ENCODE measurements at places on chromosomes 5 and 9. TPM values are rescaled to one million over a fixed set of nuclear protein-coding genes. Genes with fewer than 3 reads are reported as not detected.
A peak's percentile ranks its signal among the peaks of the same experiment; 100 is the strongest.

DNA sequence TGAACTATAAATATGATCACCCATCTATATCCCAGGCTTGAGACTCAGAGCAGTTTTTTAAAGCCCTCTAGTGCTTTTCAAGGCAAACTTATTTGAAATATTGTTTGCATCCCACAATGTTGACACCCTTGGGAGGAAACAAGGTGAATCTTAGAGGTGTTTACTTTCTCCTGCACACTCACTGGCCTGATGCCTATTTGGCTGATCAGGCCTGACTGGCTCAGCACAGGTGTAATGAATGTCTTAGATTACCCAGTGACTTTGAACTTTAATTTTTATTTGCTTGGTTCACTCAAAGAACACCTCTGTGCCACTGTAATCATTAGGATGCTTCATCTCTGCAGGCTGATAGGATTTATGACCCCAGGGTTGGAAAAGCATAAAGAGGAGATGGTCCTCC lies 158.3 kb downstream of the KCTD16 start:
- no peak overlapping the region for H3K27ac ChIP-seq
- no peaks in the 10 kb centered on the region for H3K27me3 ChIP-seq
- H3K4me3 ChIP-seq = no peak overlapping the region
- no peak for DNase-seq
- H3K4me1 ChIP-seq = no peaks in the 10 kb centered on the region
- no peaks in the 10 kb centered on the region for H3K36me3 ChIP-seq

DNA sequence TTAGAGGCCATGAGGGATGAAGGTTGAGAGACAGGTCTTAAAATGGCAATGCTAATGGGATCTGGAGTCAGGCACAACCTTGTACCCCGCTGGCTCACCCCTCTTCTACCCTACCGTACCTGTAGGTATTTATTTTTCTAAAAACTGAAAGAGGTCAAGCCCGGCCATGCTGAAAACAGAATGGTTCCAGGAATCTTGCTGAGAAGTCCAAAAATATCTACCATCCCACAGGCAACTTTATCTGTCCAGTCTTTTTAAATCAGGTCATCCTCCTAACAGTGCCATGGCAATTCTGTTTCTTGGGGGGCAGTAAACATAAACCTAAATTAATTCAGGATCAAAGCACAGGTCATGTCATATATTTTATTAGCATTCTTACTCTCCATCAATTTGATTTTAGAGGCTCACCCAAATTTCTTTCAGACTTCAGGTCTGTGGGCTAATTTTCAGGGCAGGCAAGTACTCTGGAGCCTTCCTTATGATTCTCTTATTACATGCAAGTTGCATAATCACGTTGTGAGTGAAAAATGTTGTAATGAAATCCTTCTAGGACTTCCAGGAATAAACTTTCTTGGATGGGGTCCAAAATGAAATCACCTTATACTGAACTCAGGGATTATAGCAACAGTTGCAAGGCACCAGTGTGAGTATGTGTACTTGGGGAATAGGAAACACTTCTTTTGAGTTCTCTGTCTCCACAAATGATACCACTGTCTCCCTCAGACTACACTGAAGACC lies 102.7 kb upstream of the NREP start:
- H3K4me3 ChIP-seq = no peak overlapping the region
- H3K4me1 ChIP-seq = no peaks in the 10 kb centered on the region
- H3K27me3 ChIP-seq = no peaks in the 10 kb centered on the region
- H3K27ac ChIP-seq = no peak overlapping the region
- no peak for DNase-seq
- H3K36me3 ChIP-seq = no peaks in the 10 kb centered on the region

DNA sequence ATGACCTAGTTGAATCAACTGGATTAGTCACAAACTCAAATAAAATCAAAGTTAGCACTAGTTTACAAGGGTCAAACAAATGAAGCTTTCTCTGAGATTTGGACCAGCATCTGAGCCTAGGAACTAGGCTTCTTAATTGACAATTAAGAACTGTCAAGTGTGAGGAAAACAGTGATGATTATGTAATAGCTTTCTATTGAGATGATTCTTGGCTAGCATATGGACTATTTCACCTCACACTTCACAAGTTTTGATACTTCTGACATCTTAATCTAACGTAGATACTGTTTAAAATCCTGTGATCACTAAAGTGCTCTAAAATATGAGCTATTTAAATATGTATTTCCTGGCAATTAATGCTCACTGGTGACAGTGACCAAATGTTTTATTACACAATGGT lies 542.9 kb downstream of the EFNA5 start:
- no peak overlapping the region for H3K4me3 ChIP-seq
- H3K36me3 ChIP-seq = no peaks in the 10 kb centered on the region
- no peaks in the 10 kb centered on the region for H3K27me3 ChIP-seq
- DNase-seq = no peak
- no peaks in the 10 kb centered on the region for H3K4me1 ChIP-seq

DNA sequence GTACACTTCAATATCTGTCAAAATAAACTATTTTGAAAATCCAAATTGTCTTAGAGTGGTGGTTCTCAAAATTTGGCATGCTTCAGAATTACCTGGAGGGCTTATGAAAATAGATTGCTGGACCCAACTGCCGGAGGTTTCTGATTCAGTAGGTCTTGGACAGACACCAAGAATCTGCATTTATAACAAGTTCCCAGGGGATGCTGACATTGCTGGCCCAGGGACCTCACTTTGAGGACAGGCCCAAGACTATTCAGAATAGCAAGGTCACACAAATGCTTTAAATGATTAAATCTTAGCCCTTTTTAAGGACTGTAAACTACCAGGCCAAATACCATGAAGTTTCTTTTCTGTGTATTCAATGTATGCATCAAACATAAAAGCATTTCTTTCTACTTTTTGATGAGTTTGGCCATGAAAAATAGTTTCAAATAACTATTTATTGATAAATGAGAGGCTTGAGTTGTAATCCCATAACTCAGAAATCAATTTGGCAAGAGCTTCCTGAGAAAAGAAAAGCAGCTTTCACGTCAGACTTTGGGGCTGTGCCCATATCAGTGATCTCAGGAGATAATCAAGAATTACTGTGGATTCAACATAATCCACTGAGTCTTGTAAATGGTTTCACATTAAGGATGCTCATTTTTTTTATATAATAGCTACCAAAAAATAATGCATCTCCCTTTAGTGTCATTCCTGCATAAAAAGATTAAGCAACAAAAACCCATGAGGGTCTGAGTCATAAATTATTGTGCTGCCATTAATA lies 191.4 kb downstream of the FRMD3 start:
- no peaks in the 10 kb centered on the region for H3K36me3 ChIP-seq
- DNase-seq = no peak
- H3K27me3 ChIP-seq = no peaks in the 10 kb centered on the region
- no peaks in the 10 kb centered on the region for H3K4me1 ChIP-seq
- H3K27ac ChIP-seq = no peak overlapping the region
- H3K4me3 ChIP-seq = no peak overlapping the region

GFRA3 gene
- not detected for total RNA-seq

DNA sequence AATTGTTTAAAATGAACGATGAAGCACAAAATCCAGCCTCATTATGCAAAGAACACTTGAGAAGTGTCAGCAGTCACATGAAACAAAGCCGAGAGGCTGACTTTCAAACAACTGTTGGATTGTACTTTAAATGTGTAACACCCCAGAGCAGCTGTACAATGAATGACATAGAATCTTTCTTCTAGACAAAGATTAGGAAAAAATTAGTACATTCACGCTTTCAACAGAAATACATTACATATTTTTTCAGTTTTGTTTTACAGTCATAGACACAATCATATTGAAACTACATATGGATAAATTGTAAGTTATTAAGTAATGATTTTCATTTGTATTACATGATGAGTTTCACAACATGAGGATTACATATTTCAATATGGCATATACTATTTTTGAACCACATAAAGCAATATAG lies 10.6 kb upstream of the AGXT2 start:
- H3K4me3 ChIP-seq = no peak overlapping the region
- no peaks in the 10 kb centered on the region for H3K4me1 ChIP-seq
- H3K36me3 ChIP-seq = no peaks in the 10 kb centered on the region
- H3K27me3 ChIP-seq = no peaks in the 10 kb centered on the region

- DNase-seq = no peak
- H3K36me3 ChIP-seq = no peaks in the 10 kb centered on the region
- H3K4me1 ChIP-seq = peaks cover 4% of the 10 kb centered on the region
- H3K4me3 ChIP-seq = peak overlapping the region; percentile 85
- H3K27me3 ChIP-seq = no peaks in the 10 kb centered on the region
Observed at GRCh38 chr5:168578006-168578405, 1.2 kb downstream of the PANK3 start.

- H3K27ac ChIP-seq = no peak overlapping the region
- H3K36me3 ChIP-seq = no peaks in the 10 kb centered on the region
- no peaks in the 10 kb centered on the region for H3K27me3 ChIP-seq
- no peak overlapping the region for H3K4me3 ChIP-seq
- no peaks in the 10 kb centered on the region for H3K4me1 ChIP-seq
Observed at GRCh38 chr5:112063191-112063590, 306.2 kb upstream of the NREP start.

NUDT12 gene
- 6.3 TPM for total RNA-seq

- peaks cover 36% of the 10 kb centered on the region for H3K4me1 ChIP-seq
- no peaks in the 10 kb centered on the region for H3K27me3 ChIP-seq
- peak overlapping the region; percentile 40 for H3K27ac ChIP-seq
Observed at GRCh38 chr5:57414191-57414590, 68.4 kb downstream of the ACTBL2 start.

PCDHB6 gene
- 1.5 TPM for total RNA-seq

- H3K27ac ChIP-seq = no peak overlapping the region
- H3K4me3 ChIP-seq = no peak overlapping the region
- no peaks in the 10 kb centered on the region for H3K27me3 ChIP-seq
- no peaks in the 10 kb centered on the region for H3K36me3 ChIP-seq
- H3K4me1 ChIP-seq = no peaks in the 10 kb centered on the region
Observed at GRCh38 chr9:94577036-94577435, 16.6 kb downstream of the FBP2 start.

TMEM171 gene
- not detected for total RNA-seq

GRCh38 chr9:14372437-14373335 lies 58.7 kb upstream of the NFIB start:
- H3K27ac ChIP-seq = peak overlapping the region; percentile 33
- H3K27me3 ChIP-seq = no peaks in the 10 kb centered on the region
- no peaks in the 10 kb centered on the region for H3K4me1 ChIP-seq
- DNase-seq = no peak

- no peaks in the 10 kb centered on the region for H3K36me3 ChIP-seq
- H3K4me3 ChIP-seq = no peak overlapping the region
- no peaks in the 10 kb centered on the region for H3K4me1 ChIP-seq
- DNase-seq = no peak
- H3K27ac ChIP-seq = no peak overlapping the region
Observed at GRCh38 chr5:173742432-173742816, 126.0 kb upstream of the BOD1 start.

DNA sequence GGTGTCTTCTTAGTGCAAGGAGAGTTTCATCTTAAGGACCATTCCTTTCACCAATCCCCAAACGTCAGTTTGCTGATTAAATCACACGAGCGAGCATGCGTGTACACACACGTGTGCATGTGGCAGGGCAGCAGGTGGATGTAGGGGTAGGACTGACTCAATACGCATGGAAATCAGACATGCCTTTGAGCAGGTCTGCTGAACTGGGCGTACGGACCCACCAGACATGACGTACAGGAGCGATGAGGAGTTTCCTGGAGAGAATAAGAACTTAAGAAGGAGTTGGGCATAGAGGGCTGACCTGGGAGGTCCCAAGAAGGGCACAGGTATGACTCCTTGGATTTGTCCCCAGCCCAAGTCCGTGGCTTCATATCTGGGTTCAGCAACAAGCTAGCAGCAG lies 170.0 kb downstream of the FGF18 start:
- DNase-seq = no peak
- H3K36me3 ChIP-seq = no peaks in the 10 kb centered on the region
- no peaks in the 10 kb centered on the region for H3K4me1 ChIP-seq
- no peak overlapping the region for H3K4me3 ChIP-seq

GRCh38 chr5:90020575-90021538 lies 388.7 kb downstream of the CETN3 start:
- H3K4me3 ChIP-seq = peak overlapping the region; percentile 51
- no peaks in the 10 kb centered on the region for H3K36me3 ChIP-seq
- H3K27ac ChIP-seq = peak overlapping the region; percentile 39
- H3K27me3 ChIP-seq = no peaks in the 10 kb centered on the region

GRM6 gene
- not detected for total RNA-seq

DEPDC1B gene
- total RNA-seq = 2.4 TPM

DNA sequence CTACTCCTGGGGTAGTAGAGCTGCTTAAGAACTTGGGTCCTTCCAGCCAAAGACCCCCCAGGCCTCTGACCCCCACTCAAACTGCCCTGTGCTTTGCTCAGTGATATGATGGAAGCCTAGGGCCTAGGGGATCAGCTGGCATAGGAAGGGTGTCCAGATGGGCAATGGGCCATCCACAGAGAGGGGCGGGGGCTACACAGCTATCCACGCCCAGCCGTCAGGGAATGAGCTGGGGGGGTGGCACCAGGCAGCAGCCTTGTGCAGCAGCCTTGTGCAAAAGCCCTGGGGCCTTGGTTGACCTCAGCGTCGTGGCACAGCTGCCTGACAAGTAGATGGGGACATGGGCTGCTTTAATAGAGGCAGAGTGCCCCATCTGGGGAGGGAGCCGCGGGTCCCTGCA lies 43.2 kb downstream of the DAB2IP start:
- no peaks in the 10 kb centered on the region for H3K36me3 ChIP-seq
- H3K27ac ChIP-seq = no peak overlapping the region
- no peaks in the 10 kb centered on the region for H3K27me3 ChIP-seq
- DNase-seq = no peak
- no peak overlapping the region for H3K4me3 ChIP-seq

DNA sequence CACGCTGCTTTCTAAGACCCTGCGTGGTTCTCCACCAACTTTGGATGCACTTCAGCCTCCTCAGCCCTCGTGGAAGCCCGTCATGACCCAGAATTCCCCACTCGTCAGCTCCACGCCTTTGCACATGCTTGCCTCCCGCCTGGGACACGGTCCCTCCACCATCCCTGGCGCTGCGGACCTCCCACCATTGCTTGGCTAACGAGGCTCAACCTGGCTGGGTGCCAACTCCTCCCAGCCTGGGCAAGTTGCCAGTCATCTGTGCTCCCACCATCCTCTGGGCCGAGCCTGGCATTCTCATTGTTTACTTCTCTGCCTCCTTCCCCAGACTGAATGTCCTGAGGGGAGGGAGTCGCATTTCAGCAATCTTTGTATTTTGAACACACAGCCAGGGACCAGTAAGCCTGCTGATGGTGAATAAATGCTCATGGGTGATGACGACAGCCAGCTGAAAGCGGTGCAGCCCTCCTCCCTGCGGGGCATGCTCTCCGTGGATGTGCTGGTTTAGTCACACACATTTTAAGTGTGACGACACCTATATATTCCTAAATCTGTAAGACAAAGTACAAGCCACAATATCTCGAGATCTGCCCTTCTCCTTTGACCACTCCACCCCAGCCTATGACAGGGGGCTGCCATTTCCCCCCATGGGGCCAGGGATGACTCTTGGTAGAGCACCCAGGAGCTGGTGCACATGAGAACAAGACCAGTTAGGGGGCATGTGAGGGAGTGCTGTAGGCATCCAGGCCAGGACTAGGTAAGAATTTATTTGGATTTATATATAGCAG lies 37.6 kb downstream of the ANKRD33B start:
- peak overlapping the region; percentile 47 for H3K4me3 ChIP-seq
- DNase-seq = peak; percentile 91
- peak overlapping the region; percentile 82 for H3K27ac ChIP-seq
- H3K36me3 ChIP-seq = no peaks in the 10 kb centered on the region
- no peaks in the 10 kb centered on the region for H3K27me3 ChIP-seq
- peaks cover 27% of the 10 kb centered on the region for H3K4me1 ChIP-seq

- H3K4me3 ChIP-seq = no peak overlapping the region
- DNase-seq = no peak
- no peaks in the 10 kb centered on the region for H3K27me3 ChIP-seq
Observed at GRCh38 chr5:88515881-88516819, 247.5 kb upstream of the TMEM161B start.

- H3K4me1 ChIP-seq = no peaks in the 10 kb centered on the region
- H3K36me3 ChIP-seq = no peaks in the 10 kb centered on the region
- H3K27ac ChIP-seq = peak overlapping the region; percentile 18
- no peak overlapping the region for H3K4me3 ChIP-seq
Observed at GRCh38 chr5:1500411-1501091, 23.2 kb downstream of the LPCAT1 start.
